ENCODE measurements at places on chromosomes 7 and 10. TPM values are rescaled to one million over a fixed set of nuclear protein-coding genes. Genes with fewer than 3 reads are reported as not detected.

DNA sequence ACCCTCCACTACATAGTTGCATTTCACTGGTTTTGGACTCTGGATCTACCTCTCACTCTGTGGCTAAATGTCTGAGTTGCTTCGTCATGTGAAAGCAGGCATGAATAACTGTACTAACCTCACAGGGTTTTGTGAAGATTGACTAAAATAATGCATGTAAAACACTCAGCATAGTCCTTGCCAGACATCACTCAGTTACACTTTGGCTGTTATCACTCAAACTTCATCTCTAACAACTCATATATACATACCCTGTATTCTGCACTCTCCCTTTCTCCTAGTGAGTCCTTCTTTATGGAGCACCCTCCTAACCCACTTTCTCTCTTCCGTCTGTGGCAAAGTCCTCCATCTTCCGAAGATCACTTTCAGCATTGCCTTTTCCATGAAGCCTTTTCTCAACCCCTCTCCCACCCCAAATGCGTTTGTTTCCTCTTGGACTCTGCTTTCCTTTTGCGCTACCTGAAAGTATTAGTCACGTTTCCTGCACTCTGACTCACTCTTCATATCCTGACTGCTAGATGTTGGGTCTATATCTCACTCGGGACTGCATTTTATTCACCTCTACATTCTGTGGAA, 72.6 kb downstream of the OSBPL3 start:
- DNase-seq = no peak

GRCh38 chr10:132482090-132482800, 55.3 kb upstream of the INPP5A start:
- DNase-seq = no peak

The HYAL4 gene
- 0.24 TPM for polyA plus RNA-seq

- DNase-seq = peak; percentile 79
Measured at GRCh38 chr10:79066411-79067240, 2.1 kb upstream of the ZMIZ1 start.

DNA sequence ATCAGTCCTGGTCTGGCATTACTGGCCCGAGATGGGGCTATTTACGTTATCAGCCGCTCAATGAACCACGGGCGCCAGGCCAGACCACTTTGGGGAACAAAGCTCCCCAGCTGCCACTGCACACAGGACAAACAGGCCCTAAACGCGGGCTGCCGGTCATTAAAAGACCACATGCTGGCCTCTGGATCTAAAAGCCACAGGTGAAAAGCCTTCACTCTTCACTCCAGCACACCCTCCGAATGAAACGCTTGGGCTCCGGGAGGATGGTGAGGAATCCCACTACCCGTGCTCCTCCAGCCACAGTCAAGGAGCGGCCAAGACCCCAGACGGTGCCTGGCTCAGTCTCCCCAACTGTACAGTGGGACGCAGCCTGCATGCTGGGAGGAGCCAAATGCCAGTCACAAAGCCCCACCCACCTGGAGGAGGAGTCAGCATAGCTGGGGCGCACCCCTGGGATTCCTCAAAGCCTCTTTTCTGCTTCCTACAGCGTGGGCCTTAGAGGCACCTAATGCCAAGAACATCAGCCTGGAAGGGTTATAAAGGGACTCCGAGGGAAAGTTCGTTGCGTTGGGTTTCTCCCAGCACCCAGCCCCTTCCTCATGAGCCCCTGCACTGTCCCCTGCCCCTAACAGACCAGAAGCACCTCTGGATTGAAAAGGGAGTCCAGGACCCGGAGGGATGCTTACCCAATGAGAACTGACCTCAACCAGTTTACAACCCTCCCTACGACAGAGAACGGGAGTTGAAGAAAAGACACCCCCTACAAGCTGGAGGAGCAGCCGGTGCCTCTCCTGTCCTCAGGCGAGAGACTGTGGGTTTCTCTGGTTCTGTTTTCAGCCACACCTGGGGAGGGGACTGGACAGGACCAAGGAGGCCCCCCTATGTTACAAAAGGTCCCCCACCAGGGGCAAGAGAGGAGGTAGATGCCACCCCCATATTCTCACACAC, 4.7 kb downstream of the PDGFA start:
- no peak for DNase-seq

The OR2A7 gene
- polyA plus RNA-seq = 3.5 TPM

DNA sequence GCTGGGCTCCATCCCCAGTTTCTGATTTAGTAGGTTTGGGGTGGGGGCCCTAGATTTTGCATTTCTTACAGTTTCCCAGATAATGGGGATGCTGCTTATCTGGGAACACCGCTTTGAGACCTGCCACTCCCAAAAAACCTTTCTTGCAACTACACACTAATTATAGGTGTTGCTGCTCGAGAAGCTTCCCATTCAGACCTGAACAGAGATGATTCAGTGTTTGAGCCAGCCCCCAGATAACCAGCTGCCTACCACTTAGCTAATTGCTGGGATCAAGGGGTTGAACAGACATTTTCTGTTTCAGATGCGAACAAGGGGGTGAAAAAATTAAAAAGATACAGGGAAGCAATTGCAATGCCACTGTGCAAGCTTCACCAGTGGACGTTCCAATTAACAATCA, 448.5 kb downstream of the KCNMA1 start:
- no peak for DNase-seq

- no peak for DNase-seq
Measured at GRCh38 chr10:3173171-3173878, 743 bp upstream of the PITRM1 start.

The ANLN gene
- 0.17 TPM for polyA plus RNA-seq

The EBLN1 gene
- not detected for polyA plus RNA-seq

DNA sequence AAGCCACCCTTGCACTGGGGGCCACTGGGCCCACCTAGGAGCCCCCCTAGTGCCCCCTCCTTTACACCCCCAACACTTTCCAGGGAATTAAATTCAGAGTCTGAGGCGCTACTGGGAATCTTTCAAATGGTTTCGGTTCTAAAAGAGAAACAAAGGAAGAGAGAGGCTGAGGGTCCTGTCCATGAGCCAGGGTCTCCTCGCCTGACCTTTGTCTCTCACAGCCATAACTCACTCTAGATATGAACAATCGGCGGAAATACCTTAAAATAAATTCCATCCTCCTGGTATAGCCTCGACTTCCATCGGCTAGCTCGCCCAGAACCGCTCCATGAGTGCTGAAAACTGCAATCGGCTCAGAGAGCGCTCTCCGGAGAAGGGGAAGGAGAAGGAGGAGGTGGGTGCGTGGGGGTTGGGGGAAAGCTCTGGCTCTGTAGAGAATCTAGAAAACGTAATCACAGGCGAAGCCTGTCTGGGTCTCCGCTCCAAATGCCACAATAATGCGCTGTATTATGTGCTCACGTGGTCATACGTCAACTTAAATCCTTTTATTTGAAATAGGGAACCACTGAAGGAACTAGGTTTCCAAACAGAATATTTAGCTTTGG, 12.6 kb downstream of the HOXA4 start:
- no peak for DNase-seq

DNA sequence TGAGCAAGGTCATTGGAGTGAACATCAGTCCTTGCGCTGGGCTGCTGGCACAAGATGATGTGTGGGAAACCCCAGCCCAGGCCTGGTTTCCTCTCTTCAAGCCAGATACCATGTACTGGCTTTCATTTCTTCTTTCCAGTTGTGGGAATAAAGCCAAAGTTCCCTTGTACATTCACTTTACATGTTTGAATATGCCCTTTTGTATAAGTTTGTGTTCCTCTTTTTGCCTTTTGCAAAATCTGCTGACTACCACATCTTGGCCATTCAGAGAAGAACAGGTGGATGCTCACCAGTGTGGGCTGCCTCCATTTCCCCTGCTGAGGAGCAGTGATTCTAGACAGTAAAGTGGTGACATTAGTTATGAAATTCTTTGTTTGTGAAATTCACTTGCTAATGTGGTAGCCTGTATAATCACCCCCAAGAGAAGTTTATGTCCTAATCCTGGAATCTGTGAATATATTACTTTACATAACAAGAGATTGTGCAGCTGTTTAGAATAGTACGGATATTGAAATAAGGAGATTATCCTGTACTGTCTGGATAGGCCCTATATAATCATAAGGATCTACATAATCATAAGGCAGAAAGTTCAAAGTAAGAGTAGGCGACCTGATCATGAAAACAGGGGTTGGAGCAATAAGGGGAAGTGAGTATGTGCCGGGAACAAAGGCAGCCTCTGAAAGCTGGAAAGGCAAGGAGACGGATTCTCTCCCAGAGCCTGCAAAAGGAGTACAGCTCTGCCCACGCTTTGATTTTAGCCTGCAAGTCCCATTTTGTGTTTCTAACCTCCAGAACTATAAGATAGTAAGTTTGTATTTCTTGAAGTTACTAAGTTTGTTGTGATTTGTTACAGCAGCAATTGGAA, 18.8 kb upstream of the AOAH start:
- no peak for DNase-seq

The BEND7 gene
- polyA plus RNA-seq = 16.7 TPM

The EFCAB10 gene
- not detected for polyA plus RNA-seq

DNA sequence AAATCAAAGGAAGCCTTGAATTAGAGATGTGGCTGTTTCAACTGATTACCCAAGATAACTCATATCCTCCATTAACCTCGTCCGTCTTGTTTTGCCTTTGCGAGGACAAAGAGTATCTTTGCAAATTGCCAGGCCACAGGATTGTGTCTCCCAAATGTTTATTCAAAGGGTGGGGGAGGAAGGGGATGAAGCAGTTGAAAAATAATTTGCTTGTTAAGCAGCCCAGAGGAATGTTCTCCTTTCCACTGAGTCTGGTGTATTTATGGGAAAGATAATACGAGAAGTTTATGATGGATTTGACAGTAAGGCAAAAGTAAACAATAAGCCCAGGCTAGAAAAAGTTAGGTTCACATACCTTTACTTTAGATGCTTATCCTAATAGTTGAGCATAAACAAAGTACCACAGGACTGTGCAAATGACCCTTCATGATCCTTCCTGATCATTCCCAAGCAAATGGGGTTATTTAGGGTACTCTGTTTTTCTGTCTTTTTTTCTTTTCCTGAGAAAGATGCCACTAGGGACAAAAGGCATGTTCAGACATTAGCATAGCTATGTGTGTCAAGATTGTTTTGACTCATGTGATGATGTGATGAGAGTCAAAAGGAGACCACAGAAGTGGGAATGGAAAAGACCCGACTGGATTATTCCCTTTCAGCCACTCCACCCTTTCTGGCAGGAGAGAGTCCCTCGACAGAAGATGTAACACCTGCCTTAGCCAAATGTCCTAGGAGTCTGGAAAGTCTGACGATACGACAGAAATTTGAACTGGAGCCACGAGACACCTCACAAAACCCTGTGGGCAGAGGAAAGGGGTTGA, 243.0 kb upstream of the GLI3 start:
- peak; percentile 40 for DNase-seq

GRCh38 chr7:41699516-41699915, 3.4 kb downstream of the INHBA start:
- DNase-seq = peak; percentile 48

The BTBD16 gene
- 0.34 TPM for polyA plus RNA-seq

GRCh38 chr7:137967143-137968018, 34.5 kb downstream of the CREB3L2 start:
- DNase-seq = no peak

GRCh38 chr10:94879214-94879613, 59.2 kb upstream of the CYP2C9 start:
- DNase-seq = no peak

DNA sequence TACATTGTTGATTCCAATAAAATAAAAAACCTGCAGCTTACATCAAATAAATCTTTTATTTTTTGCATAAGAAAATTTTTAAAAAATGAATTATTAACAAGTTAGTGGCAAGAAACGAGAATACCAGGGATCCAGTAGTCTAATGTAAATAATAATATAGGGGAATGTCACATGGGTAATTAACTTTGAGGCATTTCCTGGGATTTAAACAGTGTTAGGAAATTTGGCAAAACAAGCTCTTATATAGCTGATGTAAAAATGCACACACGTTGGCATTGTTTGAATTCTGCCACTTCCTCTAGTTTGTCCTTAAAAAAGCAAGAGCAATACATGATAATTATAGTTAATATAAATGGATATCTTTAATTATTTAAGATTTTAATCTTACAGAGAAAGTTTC, 768.6 kb downstream of the CNTNAP2 start:
- no peak for DNase-seq

- no peak for DNase-seq
Measured at GRCh38 chr7:63925262-63925625, 73.4 kb upstream of the ZNF722 start.

The TUBAL3 gene
- 10.8 TPM for polyA plus RNA-seq

DNA sequence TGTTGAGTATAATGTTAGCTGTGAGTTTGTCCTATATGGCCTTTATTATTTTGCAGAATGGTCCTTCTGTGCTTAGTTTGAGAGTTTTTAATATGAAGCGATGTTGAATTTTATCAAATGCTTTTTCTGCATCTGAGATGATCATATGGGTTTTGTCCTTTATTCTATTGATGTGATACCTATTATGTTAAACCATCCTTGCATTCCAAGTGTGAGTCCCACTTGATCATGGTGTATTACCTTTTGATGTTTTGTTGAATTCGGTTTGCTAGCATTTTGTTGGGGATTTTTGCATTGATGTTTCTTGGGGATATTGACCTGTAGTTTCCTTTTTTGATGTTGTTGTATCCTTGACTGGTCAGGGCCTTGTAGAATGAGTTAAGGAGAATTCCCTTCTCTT, 166.4 kb downstream of the MLLT10 start:
- no peak for DNase-seq

DNA sequence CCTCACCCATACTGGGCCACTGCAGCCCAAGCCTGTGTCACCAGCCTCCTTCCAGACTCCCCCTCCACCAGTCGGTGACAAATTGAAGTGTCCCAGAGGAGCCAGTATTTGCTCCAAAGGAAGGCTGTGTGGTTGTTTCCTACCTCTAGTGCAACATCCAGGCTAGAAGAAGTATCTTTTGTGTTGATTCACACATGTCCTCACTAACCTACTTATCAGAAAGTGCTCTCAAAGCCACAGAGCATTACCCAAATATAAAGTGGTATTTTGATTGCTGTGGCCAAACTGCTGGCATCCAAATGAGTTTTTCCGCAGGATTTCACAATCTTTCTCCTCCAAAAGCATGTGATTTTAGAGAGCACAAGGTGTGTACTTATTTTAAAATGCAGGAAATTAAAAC, 134.8 kb downstream of the CUL2 start:
- no peak for DNase-seq
